Skin of body (tissue), 3 donors: ENCODE measurements at places on chromosomes 11 and 22.

- DNase-seq, result no peak
Measured at GRCh38 chr11:133692126-133692934, 153.0 kb downstream of the SPATA19 start.

- no peak for DNase-seq
Measured at GRCh38 chr11:88345408-88345807, 7.9 kb upstream of the CTSC start.

GRCh38 chr22:24952837-24953383, 394 bp downstream of the KIAA1671 start:
- DNase-seq, result no peak

GRCh38 chr11:69524991-69525411, 43.5 kb downstream of the LINC01488 start:
- DNase-seq, result no peak

DNA sequence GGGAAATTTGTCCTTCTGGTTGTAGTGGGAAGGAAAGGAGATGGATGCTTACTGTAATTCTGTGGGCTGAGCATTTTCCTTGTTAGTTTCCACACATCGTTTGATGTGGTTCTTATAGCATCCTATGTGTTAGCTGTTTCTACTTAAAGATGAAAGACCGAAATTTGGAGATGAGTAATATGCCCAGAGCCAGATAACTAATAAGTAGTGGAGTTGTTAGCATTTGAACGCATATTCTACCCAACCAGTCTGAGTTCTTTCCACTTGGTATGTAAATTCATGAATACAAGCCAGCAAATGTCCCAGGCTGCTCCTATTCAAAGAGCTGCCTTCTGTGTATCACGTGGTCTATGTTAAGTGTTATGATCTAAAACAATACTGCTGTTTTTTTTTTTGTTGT, 14.6 kb downstream of the SPECC1L start:
- peak; percentile 83 for DNase-seq

GRCh38 chr11:15153231-15153630, 38.5 kb downstream of the INSC start:
- no peak for DNase-seq

DNA sequence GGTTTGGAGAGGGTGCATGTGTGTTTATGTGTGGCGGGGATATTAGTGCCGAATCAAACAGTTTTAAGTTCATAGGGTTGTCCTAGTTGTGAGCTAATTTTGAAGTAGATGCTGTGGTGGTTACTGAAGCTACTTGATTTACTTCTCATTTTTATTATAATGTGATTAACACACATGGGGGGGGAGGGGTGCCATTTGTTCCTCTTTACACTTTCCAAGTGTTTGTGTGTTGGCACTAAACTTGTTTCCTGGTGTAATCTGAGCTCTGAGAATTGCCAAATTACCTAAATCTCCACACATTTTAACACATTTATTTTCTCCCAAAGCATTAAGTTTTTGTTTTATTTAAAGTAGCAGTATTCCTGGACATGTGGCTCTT, 60.1 kb downstream of the ZNRF3 start:
- no peak for DNase-seq

GRCh38 chr22:44309137-44309536, 3.6 kb downstream of the SHISAL1 start:
- no peak for DNase-seq

DNA sequence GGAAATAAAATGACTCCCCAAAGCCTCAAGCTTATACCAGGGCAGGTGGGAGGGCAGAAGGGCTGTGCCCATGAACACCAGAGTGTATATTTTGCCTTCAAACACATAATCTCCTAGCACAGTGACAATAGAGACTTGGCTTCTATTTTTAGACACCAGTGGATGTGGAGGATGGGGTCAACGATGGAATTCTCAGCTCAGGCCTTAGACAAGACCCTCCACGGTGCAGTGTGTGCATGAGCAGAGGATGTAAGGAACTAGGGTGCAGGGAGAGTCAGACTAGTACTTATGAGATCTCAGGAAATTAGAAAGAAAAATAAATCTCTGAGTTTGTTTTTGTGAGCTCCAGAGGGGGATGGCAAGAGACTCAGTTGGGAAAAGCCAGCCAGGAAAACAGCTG, 113.6 kb upstream of the CADM1 start:
- DNase-seq, result no peak

DNA sequence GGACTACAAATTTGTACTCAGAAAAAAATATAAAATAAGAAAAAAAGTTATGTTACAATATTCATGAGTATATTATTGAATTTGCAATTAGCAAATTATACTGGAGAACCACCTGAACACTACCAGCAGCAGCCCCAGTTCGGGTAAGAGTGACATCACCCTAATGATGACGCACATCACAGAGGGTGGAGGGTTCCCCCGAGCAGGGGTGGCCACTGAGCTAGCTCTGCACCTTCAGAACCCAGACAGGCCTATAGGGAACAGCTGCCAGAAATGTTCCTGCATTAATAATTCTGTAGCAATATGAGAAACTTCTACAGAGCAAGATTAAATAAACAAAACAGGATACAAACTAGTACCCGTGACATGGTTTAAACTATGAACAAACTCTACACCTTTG, 17.5 kb upstream of the ARAP1 start:
- no peak for DNase-seq

DNA sequence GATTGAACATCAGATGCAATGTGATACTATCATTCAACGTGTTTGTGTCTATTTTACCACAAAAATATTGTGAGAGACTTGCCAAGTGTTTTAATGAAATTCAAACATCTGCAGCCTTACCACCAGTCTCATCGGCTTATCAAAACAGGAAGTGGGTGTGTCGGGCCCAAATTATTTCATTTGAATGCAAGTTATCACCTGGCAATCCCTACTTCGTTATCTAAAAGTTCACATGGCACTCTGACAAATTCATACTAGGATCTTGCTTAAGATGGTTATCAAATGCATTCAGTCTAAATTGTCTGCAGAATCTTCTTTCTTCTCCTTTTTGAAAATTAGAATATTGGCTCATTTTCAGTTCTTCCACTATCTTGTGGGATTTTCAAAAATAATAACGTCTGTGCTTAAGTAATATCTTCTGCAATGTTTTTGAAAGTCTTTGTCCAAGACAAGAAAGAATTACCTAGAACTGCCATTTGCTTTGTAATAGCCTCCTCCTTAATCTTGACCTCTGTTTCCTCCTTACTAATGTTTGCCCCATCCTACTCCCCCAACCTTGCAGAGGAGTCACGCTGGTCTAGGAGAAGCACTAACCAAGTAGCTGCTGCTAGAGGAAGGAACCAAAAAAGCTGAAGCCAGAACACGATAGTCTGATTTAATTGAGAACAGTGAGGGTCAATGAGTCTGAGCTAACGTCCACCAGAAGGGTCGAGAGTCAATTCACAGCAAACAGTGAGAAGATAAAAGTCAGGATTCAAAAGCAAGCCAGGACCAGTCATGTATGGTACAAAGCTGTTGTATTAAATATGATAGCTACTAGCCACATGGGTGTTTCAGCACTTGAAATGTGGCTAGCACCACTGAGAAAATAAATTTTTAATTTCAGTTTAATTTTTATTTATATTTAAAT, 10.2 kb upstream of the BIRC3 start:
- DNase-seq, result no peak

DNA sequence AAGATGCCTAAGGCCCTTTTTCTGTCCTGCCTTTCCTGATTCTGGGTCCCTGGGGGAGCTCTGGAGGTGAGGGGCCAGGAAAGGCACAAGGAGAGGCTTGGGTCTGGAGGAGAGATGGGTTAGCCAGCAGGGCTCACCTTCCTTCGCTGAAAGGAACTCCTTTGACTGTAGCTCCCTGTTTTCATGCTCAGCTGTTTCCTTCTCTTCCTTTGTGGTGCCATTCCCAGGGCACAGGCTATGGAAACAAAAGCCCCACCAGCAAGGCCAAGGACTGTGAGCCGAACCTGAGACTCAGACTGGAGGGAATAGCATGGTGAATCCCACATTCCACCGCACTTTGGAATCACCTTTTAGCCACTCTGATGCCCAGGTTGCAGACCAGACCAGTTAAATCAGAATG, 10.5 kb downstream of the SLC43A3 start:
- DNase-seq, result no peak

DNA sequence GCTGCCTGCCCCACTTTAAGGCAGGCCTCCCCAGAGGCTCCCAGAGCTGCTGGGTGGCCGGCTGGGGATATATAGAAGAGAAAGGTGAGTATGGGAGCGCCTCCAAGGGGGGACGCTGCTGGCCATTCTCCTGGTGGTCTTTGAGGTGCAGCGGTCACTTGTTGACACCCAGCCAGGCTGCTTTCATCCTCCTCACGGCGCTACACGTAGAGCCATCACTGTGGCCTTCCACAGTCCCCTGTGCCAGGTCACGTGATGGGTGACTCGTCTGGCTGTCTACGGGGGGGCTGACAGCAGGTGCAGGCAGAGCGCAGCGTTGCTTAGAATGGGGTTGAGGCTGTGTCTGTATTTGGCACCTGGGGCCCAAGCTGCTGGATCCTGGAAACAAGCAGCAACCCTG, 1.9 kb downstream of the ACR start:
- no peak for DNase-seq

- DNase-seq, result peak; percentile 18
Measured at GRCh38 chr22:20867179-20868024, 8.6 kb downstream of the SNAP29 start.

- peak; percentile 78 for DNase-seq
Measured at GRCh38 chr11:91365986-91366585, 858.5 kb upstream of the FAT3 start.

DNA sequence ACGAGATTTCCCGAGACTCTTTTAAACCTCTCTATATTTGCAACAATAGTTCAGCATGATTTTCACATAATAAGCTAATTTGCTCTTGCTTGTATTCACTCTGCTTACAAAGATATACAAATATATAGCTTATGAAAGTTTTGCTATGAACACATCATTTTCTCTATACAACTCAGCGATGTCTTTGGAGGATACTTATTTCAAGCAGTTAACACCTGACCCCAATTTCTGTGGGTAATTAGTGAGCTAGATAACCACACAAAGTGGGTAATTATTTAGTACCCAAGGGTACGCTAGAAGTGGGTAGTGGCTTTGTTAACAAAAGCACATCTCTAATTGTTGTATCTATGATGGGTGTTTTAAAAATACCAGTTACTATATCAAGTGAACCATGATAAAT, 12.3 kb downstream of the BLID start:
- no peak for DNase-seq

- DNase-seq, result peak; percentile 14
Measured at GRCh38 chr11:128776424-128777284, 82.8 kb downstream of the FLI1 start.

- no peak for DNase-seq
Measured at GRCh38 chr22:22700631-22701030, 56.2 kb downstream of the GGTLC2 start.

DNA sequence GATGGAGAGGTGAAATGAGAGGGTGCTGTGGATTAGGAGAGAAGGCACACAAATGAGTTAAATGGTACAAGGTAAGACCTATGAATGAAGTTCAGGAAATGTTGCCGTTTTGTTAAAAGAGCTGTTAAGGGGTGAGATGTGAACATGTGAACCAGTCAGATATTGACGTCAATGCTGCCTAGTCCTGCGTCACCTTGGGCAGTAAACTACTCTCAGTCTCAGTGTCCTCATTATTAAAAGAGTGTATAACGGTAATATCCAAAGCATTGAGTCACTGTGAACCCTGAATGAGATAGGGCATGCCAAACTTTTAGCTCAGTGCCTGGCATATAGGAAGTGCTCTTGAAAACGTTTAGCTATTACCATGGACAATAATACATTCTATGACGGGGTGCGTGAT, 32.4 kb upstream of the SORL1-AS1 start:
- no peak for DNase-seq

GRCh38 chr11:111765320-111765983, 737 bp downstream of the PPP2R1B start:
- no peak for DNase-seq

GRCh38 chr22:23243006-23243573, 62.8 kb downstream of the BCR start:
- no peak for DNase-seq

GRCh38 chr11:12137938-12138731, 27.7 kb downstream of the MICAL2 start:
- no peak for DNase-seq

- DNase-seq, result no peak
Measured at GRCh38 chr11:86174101-86175046, 70.2 kb upstream of the EED start.

GRCh38 chr11:65853246-65853979, 4.6 kb downstream of the CFL1 start:
- DNase-seq, result no peak

GRCh38 chr22:22955276-22955798, 67.7 kb downstream of the IGLL5 start:
- no peak for DNase-seq

DNA sequence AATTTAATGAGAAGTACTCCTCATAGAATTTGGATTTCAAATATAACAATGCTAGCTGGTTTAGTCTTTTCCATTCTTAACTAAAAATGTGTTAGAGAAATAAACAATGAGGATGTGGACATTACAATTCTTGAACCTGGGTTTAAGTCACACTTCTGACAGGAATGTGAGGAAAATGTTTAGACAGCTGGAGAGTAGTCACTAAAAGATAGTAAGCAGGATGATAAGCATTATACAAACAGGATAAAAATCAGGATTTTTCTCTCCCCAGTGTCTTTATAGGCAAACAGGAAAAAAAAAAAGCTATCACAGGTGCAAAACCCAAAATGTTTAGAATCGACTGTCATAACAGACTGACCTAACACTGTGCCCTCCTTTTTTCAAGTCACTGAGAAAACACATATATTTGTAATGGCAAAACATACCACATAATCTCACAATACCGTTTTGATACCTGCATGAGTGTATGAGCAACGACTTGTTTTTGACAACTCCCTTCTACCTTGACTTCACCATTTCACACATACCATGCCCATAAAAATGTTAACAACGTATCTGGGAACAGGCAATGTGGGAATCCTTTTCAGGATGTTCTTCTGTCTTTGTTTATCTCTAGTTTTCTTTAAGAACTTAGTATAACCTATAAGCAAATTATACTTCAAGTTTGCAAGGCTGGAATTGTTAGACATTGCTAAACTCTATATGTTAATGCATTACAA, 242.0 kb downstream of the SBF2 start:
- DNase-seq, result no peak

GRCh38 chr11:66325263-66325671, 8.4 kb upstream of the CD248 start:
- no peak for DNase-seq

DNA sequence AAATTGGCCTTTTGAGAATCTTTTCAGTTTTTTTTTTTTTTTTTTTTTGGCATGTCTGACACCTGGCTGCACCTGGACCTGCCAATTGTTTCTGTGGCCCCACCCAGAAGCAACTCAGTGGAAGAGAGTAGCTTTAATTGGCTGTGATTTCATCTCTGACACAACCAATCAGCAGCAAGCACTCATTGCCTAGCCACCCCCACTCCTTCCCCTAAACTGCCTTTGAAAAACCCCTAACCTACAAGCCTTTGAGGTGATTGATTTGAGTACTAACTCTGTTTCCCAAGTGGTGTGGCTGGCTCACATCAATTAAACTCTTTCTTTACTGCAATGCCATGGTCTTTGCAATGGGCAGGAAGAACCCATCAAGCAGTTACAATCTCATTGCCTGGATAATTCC, 98.2 kb upstream of the CHORDC1 start:
- no peak for DNase-seq

GRCh38 chr11:46315783-46316563, 31.3 kb upstream of the DGKZ start:
- no peak for DNase-seq

GRCh38 chr11:76861490-76861953, 804 bp downstream of the ACER3 start:
- DNase-seq, result no peak
